ENCODE measurements at places on chromosomes 16 and 17.

- no peak for DNase-seq
These were observed 418.2 kb downstream of the HAPSTR1 start for GRCh38 chr16:9509663-9510062.

GRCh38 chr16:55325080-55325447 lies 1.1 kb downstream of the IRX6 start:
- DNase-seq, result no peak

DNA sequence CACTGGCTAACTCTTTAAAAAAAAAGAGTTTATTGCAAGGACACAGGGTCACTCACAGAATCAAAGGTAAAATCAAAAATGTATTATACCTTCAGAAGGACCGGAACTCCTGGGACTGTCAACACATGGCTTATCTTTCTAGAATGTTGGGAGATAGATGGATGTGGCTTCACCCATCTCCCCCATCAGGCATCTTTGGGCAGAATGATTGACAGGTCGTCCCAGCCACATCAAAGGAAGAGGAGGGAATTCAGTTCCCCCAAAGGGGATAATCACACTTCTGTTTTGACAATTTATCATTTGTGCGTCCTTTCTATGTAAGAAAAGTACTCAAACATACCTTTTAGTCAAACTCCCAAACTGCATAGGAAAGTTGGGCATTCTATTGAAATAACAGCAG lies 228.6 kb upstream of the CDH5 start:
- no peak for DNase-seq

DNA sequence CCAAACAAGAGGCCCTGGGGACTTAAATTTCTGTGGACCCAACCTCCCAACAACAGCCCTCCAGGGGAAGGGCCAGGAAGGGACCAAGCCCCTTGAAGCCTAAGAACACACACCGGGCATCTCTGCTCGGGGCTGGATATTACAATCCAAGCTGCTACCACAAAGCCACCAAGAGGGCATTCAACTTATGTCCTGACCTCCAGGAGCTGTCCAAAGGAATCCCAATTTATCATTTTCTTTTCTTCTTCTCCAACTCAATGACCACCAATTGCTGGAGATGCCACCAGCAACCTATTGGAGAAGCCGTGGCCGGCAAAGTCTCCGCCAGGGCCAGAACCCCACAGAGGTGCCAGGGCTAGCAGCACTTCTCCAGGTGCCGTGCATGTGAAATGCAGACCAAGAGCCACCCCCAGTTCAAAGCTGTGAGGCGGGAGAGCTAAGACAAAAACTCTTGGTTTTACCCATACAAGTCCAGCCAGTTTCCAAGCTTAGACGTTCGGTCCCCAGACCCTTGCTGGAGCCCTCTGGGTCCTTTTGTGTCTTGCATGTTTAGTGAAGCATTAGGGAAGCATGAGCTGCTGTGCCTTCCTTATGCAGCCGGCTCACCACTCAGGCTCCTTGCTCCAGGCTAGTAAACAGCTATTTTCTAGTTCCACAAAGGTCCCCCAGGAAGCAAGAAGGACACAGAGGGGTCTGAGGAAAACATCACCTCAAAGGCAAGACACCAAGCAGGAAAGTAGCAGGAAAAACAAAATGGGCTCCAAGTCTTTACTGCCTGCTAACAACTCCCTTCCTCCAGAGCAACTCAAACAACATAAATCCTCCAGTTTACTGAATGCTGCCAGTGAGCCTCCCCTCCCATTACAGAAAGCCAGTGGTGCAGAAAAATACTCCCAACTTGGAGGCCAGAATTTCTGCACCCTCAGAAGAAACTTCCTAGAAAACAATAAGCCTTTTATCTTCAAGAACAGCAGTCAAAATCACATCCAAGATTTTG lies 3.2 kb downstream of the PITPNA start:
- no peak for DNase-seq

DNA sequence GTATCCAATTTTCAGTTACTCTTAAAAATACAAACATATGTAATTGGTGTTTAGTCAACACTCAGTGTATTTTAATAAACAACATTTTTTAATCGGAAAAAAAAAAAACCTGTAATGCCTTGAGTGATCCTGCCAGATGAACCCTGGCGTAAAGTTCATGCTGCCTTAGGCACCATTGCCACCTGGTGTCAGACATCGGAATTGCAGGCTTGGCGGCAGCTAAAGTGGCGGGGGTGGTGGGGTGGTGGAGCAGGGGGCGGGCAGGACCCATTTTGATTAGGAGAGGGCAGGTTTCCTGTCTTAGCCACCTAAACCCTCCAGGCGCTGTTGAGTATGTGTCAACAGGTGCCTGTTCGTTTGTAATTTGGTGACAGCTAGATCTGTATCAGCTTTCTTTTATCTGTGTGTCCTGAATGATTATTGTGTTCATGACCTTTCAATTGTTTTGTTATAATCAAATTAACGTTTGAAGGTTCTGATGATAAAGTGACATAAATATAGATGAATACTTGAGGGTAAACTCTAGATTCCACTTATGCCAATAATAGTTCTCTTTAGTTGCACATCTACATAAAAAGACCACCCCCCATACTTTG lies 588.7 kb downstream of the CDH13 start:
- DNase-seq, result no peak

GRCh38 chr17:16254773-16255400 lies 37.9 kb downstream of the PIGL start:
- no peak for DNase-seq

- no peak for DNase-seq
These were observed 27.7 kb downstream of the AP2B1 start for GRCh38 chr17:35614810-35615209.

DNA sequence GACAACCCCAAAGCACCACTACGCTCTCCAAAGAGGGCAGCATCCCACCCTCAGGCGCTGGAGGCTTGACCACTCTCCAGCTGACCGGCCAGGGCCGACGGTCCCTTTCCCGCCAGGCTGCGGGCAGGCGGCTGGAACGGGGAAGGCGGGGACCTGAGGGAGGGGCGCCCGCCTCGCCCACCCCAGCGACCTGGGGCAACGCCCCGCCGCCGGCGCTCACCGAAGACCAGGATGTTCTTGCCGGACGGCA lies 431 bp downstream of the DYNC1LI2 start:
- DNase-seq, result no peak

- DNase-seq, result no peak
These were observed 173.7 kb upstream of the HS3ST3A1 start for GRCh38 chr17:13775450-13775849.
